ENCODE measurements at places on chromosomes 12 and 14.

- H3K4me3 ChIP-seq: no peak overlapping the region
- no peak overlapping the region for H3K27ac ChIP-seq
- H3K27me3 ChIP-seq: no peaks in the 10 kb centered on the region
- no peak for DNase-seq
- H3K4me1 ChIP-seq: no peaks in the 10 kb centered on the region
Measured at GRCh38 chr12:52359621-52360061, 7.6 kb downstream of the KRT85 start.

DNA sequence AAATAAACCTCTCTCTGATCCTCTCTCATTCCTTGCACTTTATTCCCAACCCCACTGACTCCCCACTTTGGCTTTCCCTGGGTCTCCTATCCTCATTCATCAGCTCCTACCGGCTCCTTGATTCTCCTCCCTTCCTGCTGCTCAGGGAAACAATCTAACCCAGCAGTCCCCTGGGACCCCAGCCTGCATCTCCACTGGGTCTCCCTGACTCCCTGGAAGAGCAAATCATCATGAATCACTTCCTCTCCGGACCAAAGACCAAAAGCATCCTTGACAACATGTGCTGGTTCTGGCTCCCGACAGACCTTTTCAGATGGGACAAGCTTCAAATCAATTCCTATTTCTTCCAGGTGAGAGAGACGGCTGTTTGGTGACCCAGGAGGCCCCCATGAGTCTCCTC lies 76.6 kb downstream of the HSPB8 start:
- no peak overlapping the region for H3K27ac ChIP-seq
- DNase-seq: no peak
- no peaks in the 10 kb centered on the region for H3K36me3 ChIP-seq
- H3K27me3 ChIP-seq: peaks cover 3% of the 10 kb centered on the region
- H3K4me1 ChIP-seq: no peaks in the 10 kb centered on the region

DNA sequence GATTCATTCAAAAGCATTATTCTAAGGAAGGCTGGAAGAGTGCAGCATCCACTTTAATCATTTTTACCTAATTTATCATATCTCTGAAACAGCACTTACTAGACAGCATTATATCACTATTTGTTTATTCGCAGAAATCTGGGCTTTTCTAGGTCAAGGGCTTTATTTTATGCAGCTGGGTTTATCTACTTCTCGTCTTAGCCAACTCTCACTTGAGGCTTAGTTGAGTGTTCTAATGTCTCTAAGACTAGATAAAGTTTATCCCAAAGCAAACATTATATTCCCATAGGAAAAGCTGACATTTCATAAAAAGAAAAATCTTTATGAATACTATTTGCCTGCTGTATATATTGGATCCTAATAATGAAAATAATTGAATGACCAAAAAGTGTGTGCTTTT lies 720.8 kb upstream of the FLRT2 start:
- H3K36me3 ChIP-seq: no peaks in the 10 kb centered on the region
- H3K4me3 ChIP-seq: no peak overlapping the region
- no peaks in the 10 kb centered on the region for H3K4me1 ChIP-seq
- no peak overlapping the region for H3K27ac ChIP-seq

GRCh38 chr14:74980731-74981461 lies 21.8 kb upstream of the EIF2B2 start:
- no peak overlapping the region for H3K4me3 ChIP-seq
- H3K4me1 ChIP-seq: peaks cover 20% of the 10 kb centered on the region
- no peak overlapping the region for H3K27ac ChIP-seq
- DNase-seq: no peak
- no peaks in the 10 kb centered on the region for H3K27me3 ChIP-seq
- H3K36me3 ChIP-seq: no peaks in the 10 kb centered on the region

- H3K27me3 ChIP-seq: no peaks in the 10 kb centered on the region
- H3K4me1 ChIP-seq: no peaks in the 10 kb centered on the region
- H3K36me3 ChIP-seq: no peaks in the 10 kb centered on the region
- no peak overlapping the region for H3K4me3 ChIP-seq
- no peak overlapping the region for H3K27ac ChIP-seq
- no peak for DNase-seq
Measured at GRCh38 chr14:50225974-50226297, 5.4 kb downstream of the SOS2 start.

DNA sequence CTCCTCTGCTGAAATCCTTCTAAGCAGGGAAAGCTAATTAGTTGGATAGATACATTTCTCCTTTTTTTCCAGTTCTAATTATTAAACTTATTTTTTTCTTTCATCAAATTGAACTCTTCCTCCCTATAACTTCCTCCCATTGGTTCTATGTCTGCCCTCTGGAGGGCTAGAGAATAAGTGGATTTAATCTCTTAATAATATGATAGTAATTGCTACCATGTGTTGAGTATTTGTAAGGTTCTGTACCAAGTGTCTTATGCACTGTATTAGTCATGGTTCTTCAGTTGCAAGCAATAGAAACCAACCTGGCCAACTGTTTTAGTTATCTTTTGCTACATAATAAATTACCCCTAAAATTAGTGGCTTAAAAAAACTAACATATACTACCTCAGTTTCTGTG lies 190.5 kb upstream of the PLXNC1 start:
- H3K36me3 ChIP-seq: no peaks in the 10 kb centered on the region
- no peak for DNase-seq
- H3K27me3 ChIP-seq: no peaks in the 10 kb centered on the region
- no peak overlapping the region for H3K27ac ChIP-seq
- H3K4me3 ChIP-seq: no peak overlapping the region
- H3K4me1 ChIP-seq: no peaks in the 10 kb centered on the region

GRCh38 chr12:53065470-53065869 lies 13.7 kb downstream of the SPRYD3 start:
- no peak for DNase-seq
- H3K27me3 ChIP-seq: no peaks in the 10 kb centered on the region
- no peaks in the 10 kb centered on the region for H3K36me3 ChIP-seq
- H3K4me1 ChIP-seq: peaks cover 5% of the 10 kb centered on the region
- H3K4me3 ChIP-seq: no peak overlapping the region
- no peak overlapping the region for H3K27ac ChIP-seq

- no peaks in the 10 kb centered on the region for H3K36me3 ChIP-seq
- no peaks in the 10 kb centered on the region for H3K4me1 ChIP-seq
- no peak overlapping the region for H3K27ac ChIP-seq
Measured at GRCh38 chr12:89544681-89545184, 18.9 kb upstream of the POC1B start.

GRCh38 chr12:51033048-51033447 lies 6.9 kb upstream of the SLC11A2 start:
- no peaks in the 10 kb centered on the region for H3K36me3 ChIP-seq
- H3K27ac ChIP-seq: no peak overlapping the region
- no peak for DNase-seq
- peaks cover 4% of the 10 kb centered on the region for H3K4me1 ChIP-seq
- no peaks in the 10 kb centered on the region for H3K27me3 ChIP-seq
- no peak overlapping the region for H3K4me3 ChIP-seq

DNA sequence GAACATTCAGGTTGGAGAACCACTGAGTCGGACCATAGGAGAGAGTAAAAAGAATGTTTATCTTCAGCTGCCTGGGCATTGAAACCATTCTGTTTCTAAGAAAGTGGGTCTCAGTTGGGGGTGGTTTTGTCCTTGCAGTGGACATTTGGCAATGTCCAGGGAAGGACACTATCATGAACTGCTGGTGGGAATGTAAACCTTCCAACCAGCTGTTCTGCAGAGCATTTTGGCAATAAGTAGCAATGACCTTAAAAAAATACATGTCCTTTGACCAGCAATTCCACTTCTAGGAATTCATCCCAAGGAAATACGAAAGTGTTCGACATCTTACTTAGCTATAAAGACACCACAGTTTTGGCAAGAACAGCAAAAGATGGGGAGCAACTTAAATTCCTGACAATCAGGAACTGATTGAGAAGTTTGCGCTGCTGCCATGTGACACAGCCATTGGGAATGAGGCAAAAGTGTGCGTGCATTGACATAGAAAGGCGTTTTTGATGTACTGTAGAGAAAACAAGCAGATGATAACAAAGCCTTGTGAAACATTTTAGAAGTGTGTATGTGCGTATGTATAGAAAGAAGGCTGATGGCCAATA lies 82.9 kb upstream of the MAP1LC3B2 start:
- no peak for DNase-seq
- H3K27ac ChIP-seq: no peak overlapping the region
- no peak overlapping the region for H3K4me3 ChIP-seq
- no peaks in the 10 kb centered on the region for H3K27me3 ChIP-seq
- no peaks in the 10 kb centered on the region for H3K4me1 ChIP-seq
